Activated CD8-positive, alpha-beta memory T cell treated with anti-CD3 and anti-CD28 coated beads for 1 hour (primary cell): ENCODE measurements at places on chromosomes 7 and 10.

DNA sequence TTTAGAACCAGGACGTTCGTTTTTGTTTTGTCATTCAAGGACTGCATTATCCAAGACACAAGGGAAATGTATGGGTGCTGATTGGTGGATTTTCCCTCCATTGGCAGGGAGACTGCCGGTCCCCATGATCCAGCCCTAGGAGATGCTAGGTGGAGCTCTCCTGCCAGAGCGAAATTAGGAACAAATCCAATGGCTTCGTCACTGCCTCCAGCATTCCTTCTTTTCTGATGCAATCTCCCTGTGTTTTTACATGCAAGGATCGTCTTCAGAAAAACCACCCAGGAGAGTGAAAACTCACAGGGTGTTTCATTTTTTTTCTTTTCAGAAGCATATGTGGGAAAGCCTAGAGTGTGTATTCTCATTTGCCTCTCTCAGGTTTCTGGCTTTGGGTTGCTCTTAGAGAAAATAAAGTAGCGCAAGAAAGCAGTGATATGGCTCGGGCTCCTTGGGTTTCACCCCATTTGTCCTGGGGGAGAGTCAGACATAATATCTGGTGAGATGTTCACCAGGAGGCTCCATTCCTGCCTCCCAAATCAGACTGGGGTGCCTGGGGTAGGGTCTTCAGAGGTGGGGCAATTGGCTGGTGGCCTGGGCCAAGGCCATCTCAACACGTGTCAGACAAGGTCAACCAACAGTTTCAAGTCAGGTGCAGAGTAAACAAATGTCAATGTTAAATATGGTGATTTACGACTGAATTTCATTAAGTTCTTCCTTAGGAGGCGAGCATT is 450.9 kb upstream of the MKI67 start:
- no peak for DNase-seq

GRCh38 chr7:92797693-92798092 is 38.7 kb downstream of the CDK6 start:
- no peak for DNase-seq

DNA sequence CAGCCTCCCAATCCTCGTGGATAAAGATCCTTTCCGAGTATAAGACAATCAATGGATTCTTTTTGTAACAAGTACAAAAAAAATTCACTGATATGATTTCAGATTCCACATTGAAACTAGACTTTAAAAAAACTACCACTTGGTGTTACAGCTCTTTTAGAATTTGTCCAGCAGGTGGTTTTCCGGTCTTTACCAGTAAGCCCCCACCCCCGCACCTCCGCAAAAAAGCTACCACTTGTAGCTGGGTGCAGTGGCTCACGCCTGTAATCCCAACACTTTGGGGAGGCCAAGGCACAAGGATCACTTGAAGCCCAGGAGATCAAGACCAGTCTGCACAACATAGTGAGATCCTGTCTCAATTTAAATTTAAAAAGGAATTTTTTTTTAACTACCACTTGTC is 19.8 kb downstream of the IGF2BP3 start:
- no peak for DNase-seq

- no peak for DNase-seq
These were observed 85.6 kb upstream of the NPS start for GRCh38 chr10:127463548-127463947.

DNA sequence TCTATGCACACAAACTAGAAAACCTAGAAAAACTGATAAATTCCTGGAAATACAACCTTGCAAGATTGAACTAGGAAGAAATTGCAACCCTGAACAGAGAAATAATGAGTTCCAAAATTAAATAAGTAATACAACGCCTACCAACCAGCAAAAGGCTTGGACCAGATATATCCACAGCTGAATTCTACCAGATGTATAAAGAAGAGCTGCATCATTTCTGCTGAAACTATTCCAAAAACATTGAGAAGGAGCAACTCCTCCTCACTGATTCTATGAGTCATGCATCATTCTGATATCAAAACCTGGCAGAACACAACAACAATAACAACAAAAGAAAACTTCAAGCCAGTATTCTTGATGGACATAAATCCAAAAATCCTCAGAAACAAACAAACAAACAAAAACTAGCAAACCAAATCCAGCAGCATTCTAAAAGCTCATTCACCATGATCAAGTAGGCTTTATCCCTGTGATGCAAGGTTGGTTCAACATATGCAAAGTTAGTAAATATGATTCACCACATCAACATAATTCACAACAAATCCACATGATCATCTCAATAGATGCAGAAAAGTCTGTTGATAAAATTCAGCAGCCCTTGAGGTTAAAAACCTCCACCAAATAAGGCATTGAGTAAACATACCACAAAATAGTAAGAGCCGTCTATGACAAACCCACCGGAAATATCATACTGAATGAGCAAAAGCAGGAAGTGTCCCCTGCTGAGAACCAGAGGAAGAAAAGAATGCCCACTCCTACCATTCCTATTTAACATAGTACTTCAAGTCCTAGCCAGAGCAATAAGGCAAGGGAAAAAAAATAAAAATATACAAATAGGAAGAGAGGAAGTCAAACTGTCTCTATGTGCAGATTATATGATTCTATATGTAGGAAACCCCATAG is 98.2 kb downstream of the PCDH15 start:
- no peak for DNase-seq

DNA sequence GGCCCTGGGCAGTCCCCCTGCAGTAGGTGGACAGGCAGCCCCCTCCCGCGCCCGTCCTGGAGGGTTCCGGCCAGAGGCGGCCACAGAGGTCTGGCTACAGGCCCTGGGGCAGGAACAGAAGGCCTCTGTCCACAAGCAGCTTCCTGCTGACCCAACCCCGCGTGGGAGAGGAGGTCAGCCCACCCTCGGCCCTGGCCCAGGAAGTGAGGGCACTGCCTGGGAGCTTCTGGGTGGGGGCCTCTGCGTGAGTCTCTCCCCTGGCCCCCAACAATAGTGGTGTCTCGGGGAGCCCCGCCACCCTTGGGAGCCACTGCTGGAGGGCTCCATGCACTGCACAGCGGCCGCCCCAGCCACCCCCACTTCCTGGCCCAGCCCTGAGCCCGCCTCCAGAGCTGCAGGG is 4.7 kb downstream of the MICALL2 start:
- DNase-seq: no peak

DNA sequence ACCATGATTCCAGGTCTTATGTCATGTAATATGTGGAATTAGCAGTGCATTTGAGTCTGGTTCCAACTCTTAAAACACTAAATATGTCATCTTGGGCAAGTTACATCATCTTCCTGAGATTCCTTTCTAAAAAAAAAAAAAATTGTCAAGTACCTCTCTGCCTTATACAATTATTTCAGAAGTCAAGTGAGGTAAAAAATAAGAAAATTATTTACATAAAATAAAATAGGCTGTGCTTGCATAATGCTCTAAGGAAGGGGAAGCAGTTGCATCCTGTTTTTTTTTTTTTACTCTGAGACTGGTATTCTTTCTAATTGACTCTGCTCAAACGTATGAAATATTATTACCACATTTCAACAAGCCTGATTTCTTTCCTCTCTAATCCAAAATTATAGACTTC is 55.1 kb upstream of the SEMA3A start:
- no peak for DNase-seq

GRCh38 chr7:136523571-136523970 is 344.9 kb upstream of the CHRM2 start:
- no peak for DNase-seq

DNA sequence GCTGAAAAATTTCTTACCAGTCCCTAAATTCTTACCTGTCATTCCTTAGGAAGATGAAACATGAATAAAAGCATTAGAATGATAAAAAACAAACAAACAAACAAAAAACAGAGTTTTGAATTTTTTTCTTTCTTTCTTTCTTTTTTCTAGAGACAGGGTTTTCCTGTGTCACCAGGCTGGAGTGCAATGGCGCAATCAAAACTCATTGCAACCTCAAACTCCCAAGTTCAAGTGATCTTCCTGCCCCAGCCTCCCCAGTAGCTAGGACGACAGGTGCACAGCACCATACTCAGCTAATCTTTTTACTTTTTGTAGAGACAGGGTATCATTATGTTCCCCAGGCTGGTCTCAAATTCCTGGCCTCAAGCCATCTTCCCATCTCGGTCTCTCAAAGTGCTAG is 26.5 kb downstream of the NT5C2 start:
- no peak for DNase-seq

DNA sequence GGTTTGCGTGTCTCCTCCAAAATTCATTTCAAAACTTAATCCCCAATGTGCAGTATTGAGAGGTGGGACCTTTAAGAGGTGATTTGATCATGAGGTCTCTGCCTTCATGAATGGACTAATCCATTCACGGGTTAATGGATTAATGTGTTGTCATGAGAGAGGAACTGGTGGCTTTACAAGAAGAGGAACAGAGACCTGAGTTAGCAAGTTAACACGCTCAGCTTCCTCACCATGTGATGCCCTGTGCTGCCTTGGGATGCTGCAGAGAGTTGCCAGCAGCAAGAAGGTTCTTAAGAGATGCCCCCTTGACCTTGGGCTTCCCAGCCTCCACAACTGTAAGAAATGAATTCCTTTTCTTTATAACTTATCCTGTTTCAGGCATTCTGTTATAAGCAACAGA is 3.7 kb upstream of the TCTN3 start:
- no peak for DNase-seq

- DNase-seq: no peak
These were observed 6.8 kb upstream of the CCNY start for GRCh38 chr10:35329520-35329919.

DNA sequence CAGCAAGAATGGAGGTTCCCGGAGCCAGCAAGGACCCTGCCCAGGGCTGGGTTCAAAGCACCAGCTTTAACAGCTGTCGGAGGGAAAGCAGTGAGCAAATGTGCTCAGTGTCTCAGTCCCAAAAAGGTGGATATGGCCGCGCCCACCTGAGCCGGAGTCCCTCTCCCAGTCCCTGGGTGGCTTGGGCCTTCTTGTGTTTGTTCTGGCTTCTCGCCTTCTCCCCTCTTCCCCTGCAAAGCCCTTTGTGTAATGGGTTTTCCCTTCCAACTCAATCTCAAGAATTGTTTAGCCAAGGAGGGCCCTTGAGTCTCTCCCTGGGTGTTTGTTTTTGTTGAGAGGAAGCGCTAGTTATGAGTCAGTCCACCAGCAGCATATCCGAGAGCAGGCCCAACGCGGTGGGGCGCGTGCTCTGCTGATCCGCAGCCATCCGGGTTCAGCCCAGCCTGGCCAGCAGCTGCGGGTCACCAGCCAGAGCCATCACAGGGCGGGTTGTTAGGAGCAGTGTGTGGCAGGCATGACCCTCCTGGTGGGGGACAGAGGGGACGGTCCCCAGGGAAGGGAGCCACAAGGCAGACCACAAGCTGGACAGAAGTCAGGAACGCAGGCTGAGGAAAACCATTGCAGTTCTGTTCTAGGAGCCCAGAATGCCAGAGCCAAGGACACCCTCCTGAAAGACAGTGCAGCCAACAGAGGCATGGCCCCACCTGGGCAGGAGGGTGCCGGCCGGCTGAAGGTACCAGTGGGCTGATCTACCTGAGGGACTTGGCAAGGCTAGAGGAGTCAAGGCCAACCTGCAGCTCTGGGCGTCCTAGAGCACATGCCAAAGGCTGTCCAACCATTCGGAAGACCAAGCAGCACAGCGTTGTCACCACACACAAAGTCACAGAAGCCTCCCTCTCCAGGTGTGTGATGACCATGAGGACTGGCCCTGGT is 21.3 kb downstream of the CALML3 start:
- DNase-seq: no peak

DNA sequence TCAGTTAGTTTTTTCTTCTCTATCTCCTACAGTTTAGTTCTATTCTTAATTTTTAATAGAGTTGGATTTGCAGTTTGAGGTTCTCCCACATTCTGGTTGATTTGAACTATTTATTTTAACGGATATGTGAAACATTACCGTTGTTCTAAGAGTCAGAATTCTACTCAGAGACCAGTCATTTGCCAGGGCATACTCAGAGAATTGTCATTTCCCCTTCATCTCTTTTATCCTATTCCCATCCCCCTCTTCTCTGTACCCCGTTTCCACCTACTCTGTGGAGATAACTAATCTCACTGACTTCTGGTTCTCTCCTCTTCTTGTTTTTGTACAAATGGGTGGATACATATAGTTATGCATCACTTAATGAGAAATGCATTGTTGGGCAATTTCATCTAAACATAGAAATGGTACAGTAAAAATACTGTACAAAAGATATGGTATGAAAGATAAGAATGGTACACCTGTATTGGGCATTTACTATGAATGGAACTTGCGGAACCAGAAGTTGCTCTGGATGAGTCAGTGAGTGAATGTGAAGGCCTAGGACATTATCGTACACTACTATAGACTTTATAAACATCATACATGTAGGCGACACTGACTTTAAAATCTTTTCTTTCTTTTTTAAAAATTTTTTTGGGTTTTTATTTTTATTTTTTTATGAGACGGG is 53.1 kb downstream of the INPP5F start:
- DNase-seq: no peak
